ENCODE measurements at places on chromosomes 13 and 19.
A peak's percentile ranks its signal among the peaks of the same experiment; 100 is the strongest.

DNA sequence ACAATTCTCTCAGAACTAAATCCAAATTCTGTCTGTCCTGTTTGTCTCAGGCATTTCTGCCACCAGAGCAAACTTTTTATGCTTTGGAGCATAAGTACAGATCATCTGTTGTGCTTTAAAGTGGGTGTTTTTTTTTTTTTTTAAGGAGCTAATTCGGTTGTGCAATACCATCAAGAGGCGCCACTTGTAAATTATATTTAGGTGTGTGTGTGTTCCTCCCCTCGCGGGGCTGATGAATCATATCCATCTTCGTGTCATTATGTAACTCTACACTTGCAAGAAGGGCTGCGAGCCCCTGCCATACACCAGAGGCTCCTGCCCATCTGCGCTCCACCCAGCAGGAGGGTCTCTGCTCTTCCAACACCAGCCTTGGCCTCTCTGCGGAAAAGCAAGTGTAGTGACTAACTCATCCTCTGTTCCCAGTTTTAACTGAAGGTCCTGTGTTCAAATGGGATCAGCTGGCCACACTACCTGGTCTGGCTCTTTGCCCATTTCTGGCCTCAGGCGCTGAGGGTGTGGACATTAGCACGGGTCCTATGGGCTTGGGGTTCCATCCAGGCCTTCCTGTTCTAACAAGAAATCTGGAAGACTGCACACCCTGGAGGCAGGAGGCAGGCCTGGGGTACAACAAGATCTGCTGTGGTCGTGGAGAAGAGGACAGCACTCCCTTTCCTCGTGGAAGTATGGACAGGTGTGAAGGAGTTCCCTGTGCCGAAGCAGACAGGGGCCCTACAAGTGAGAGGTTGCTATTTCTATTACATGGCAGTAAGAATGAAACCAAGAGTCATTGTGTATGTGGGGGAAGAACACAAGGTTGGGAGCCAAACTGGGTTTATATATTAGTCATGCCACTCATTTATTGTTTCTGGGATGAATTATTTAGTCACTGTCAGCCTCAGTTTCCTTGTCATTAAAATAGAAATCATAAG is 96.1 kb upstream of the MBNL2 start:
- peak; percentile 54 for ATAC-seq

DNA sequence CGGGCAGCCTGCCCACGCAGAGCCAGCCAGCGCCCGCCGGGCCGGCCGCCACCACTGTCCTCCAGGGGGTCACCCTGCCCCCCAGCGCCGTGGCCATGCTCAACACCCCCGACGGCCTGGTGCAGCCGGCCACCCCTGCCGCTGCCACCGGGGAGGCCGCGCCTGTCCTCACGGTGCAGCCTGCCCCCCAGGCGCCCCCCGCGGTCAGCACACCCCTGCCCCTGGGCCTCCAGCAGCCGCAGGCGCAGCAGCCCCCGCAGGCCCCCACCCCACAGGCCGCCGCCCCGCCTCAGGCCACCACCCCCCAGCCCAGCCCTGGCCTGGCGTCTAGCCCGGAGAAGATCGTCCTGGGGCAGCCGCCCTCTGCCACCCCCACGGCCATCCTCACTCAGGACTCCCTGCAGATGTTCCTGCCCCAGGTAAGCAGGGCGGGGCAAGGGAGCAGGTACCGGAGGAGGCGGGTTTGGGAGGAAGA is 32.3 kb upstream of the EHD2 start:
- ATAC-seq, result peak; percentile 68

- ATAC-seq, result no peak
These were observed 292.3 kb upstream of the SPRY2 start for GRCh38 chr13:80633251-80633650.

- ATAC-seq, result no peak
These were observed 7.1 kb upstream of the IGFL3 start for GRCh38 chr19:46131485-46132143.

- no peak for ATAC-seq
These were observed 128.8 kb downstream of the ATP11A start for GRCh38 chr13:112818698-112819045.

- ATAC-seq, result peak; percentile 69
These were observed 591 bp downstream of the ZNF823 start for GRCh38 chr19:11737964-11738745.
